Aorta (tissue), 5 donors: ENCODE measurements at places on chromosomes 4 and X. TPM values are rescaled to one million over a fixed set of nuclear protein-coding genes. Genes with fewer than 3 reads are reported as not detected.

XAGE1A gene
- polyA plus RNA-seq, result not detected

NHS gene
- polyA plus RNA-seq, result 7.5 TPM

ATRX gene
- 18.5 TPM for polyA plus RNA-seq

RIBC1 gene
- 1.0 TPM for polyA plus RNA-seq

SOWAHD gene
- polyA plus RNA-seq, result 0.15 TPM

INTU gene
- 2.8 TPM for polyA plus RNA-seq

ZNF81 gene
- 1.4 TPM for polyA plus RNA-seq

GAGE2A gene
- not detected for polyA plus RNA-seq

GRCh38 chrX:9221781-9222180 is 187.9 kb upstream of the FAM9B start:
- H3K4me3 ChIP-seq, result no peak overlapping the region
- no peaks in the 10 kb centered on the region for H3K36me3 ChIP-seq
- H3K27ac ChIP-seq, result no peak overlapping the region

DNA sequence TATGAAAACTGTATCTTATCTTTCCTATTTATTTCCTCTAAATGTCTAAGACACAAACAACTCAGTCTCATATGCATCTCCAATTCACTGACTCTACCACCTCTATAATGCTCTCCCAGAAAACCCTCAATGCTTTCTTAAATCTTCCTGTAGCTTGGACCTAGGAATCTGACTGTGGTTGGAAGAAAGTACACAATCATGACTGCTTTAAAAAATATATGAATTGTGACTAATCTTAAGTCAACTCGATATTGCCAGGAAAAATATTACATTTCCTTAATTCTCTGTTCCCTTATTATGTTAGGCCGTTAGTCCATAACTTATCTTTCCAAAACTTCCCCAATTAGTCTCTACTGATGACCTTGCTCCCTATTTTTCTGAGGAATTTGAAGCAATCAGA is 87.0 kb downstream of the SPCS3 start:
- H3K27me3 ChIP-seq, result peaks cover 3% of the 10 kb centered on the region
- no peak for DNase-seq
- no peaks in the 10 kb centered on the region for H3K36me3 ChIP-seq
- H3K4me1 ChIP-seq, result no peaks in the 10 kb centered on the region
- no peak overlapping the region for H3K27ac ChIP-seq
- H3K4me3 ChIP-seq, result no peak overlapping the region

DNA sequence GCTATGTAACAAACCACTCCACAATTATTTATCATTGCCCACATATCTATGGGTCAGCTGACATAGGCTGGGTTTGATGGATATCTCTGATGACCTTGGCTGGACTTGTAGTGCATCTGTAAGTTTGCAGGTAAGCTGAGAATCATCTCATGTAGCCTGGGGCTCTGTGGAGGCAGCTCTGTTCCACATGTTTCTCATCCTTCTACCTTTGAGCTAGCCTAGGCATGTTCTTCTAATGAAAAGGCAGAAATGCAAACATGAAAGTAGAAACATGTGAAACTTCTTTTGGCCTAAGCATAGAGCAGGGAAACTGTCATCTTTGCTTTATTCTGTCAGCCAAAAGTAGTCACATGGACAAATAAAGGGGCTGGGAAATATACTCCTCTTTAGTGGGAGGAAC is 18.2 kb downstream of the MRPL1 start:
- DNase-seq, result no peak
- H3K4me1 ChIP-seq, result peaks cover 2% of the 10 kb centered on the region
- no peak overlapping the region for H3K27ac ChIP-seq
- peaks cover 3% of the 10 kb centered on the region for H3K36me3 ChIP-seq

DNA sequence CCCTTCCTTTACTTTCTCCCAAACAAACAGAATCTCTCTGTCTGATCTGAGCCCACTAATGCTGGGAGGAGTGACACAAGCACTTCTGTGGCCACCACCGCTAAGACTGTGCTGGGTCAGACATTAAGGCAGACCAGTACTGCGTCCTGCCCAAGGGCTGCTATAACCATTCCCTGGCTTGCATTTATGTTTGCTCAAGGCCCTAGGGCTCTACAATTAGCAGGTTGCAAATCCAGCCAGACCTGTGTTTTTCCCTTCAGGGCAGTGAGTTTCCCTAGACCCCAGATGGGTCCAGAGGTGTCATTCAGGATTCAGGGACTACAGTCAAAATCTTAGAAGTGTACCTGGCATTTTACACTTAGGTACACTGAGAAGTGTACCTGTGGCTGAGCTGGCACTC is 89.7 kb downstream of the SPANXN4 start:
- no peak for DNase-seq
- no peaks in the 10 kb centered on the region for H3K36me3 ChIP-seq
- no peaks in the 10 kb centered on the region for H3K27me3 ChIP-seq
- no peak overlapping the region for H3K27ac ChIP-seq
- no peaks in the 10 kb centered on the region for H3K4me1 ChIP-seq

GRCh38 chr4:24104158-24104565 is 214.3 kb upstream of the PPARGC1A start:
- no peaks in the 10 kb centered on the region for H3K36me3 ChIP-seq
- H3K27ac ChIP-seq, result no peak overlapping the region
- DNase-seq, result no peak
- no peaks in the 10 kb centered on the region for H3K27me3 ChIP-seq

DNA sequence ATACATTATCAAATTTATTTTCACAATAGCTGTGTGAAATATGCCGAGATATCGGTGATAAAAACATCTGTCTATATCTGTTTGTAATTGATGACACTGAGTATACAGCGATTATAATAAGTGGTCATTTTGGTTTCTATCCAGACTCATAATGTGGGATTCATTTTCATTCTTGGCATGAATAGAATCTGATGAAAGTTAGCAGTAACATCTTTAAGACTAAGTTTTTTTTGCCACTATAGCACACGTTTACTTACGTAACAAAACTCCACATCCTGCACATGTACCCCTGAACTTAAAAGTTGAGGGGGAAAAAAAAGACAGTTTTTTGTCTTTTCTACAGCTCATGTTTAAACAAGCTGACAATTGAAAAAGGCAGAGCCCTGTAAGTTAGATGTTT is 86.4 kb downstream of the PPA2 start:
- no peaks in the 10 kb centered on the region for H3K27me3 ChIP-seq
- no peak overlapping the region for H3K4me3 ChIP-seq
- DNase-seq, result no peak

GRCh38 chr4:21451032-21451431 is 497.5 kb downstream of the KCNIP4 start:
- H3K36me3 ChIP-seq, result no peaks in the 10 kb centered on the region
- no peaks in the 10 kb centered on the region for H3K4me1 ChIP-seq
- H3K27me3 ChIP-seq, result no peaks in the 10 kb centered on the region
- no peak overlapping the region for H3K4me3 ChIP-seq

DNA sequence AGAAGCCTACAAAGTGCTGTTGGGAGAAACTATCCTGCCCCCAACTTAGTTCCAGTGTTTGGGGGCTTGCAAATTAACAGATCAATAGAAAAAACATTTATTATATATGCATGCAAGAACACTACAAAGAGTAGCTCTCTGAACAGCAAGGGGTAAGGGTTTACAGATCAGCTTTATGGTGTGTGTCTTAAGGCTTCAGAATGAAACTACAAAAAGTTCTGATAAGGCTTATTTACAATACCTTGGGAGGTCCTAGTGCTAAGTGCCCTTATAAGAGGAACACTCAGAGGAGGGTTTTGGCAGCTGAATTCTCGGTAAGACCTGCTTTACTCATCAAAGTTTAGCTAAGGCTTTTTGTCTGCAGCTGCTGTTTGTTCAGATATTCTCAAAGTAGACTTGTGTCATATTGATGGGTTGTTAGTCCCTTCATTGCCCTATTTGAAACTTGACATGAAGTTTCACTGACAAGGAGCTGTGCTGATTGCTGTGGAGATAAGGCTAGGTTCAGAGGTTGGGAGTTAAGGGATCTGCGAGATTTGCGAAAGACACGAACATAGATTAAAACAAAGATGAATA is 7.7 kb downstream of the ERVMER34-1 start:
- DNase-seq, result no peak
- no peaks in the 10 kb centered on the region for H3K36me3 ChIP-seq
- no peaks in the 10 kb centered on the region for H3K27me3 ChIP-seq
- H3K4me3 ChIP-seq, result no peak overlapping the region
- no peaks in the 10 kb centered on the region for H3K4me1 ChIP-seq

GRCh38 chr4:48322063-48322462 is 19.3 kb upstream of the SLAIN2 start:
- no peaks in the 10 kb centered on the region for H3K36me3 ChIP-seq
- H3K27me3 ChIP-seq, result no peaks in the 10 kb centered on the region
- H3K4me1 ChIP-seq, result no peaks in the 10 kb centered on the region
- H3K4me3 ChIP-seq, result no peak overlapping the region
- no peak for DNase-seq

DNA sequence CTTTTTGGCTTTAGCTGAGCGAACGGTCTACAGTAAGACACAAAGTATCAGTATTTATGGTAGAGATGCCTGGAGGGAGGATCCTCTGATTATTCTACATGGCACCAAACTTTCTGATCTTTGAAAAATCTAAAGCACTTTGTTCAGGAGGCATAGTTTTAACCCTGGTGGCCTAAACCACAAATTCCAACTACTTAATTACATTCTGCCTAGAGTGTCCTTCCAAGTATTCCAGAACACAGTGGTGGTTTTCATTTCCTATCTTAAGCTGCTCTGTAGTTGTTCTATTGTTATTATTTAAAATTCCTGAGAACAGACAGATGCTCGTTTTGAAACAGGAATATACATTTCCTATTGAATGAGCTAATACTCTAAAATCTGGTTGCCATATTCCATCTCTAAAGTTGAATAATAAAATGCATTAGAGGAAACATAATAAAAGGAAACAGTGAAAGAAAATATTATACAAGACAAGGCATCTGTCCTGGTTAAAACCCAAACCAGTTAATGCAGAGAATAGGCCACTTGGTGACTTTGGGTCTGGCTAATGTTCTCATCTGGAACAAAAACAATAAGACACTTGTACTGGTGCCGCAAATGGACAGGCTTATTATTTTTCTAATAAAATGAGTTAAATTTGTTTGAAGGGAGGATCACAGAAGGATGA is 657.4 kb downstream of the SPRY1 start:
- H3K27ac ChIP-seq, result peak overlapping the region; percentile 28
- H3K4me3 ChIP-seq, result no peak overlapping the region
- DNase-seq, result no peak
- H3K4me1 ChIP-seq, result peaks cover 3% of the 10 kb centered on the region

DNA sequence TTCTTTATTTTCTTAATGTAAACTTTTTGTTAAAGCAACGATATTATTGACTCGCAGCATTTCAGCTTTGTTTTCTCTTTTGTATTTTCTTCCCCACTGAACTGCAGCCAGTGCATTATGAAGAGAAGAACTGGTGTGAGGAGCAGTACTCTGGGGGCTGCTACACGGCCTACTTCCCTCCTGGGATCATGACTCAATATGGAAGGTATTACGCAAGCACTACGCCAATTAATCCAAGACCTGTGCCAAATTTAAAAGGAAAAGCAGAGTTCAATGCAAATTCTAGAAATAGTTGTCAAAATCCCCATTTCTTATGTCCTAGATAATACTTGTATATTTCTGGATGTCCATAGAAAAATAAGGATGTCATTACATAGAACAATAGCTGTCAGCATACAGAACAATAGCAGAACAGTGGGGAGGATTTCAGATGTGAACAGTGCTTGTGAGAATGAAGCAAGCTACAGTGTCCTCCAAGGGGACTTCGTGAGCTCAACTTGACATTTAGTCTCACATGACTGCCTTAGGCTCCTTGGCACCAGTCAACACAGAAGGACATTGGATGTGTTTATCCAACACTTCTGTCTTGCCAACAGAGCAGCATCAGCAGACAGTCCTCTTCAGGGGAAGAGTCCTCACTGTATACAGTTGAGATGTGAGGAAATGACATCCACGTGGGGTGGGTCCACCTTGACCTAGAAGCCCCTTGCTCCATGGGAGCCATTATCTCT is 85.9 kb downstream of the MAOA start:
- H3K27me3 ChIP-seq, result no peaks in the 10 kb centered on the region
- H3K27ac ChIP-seq, result no peak overlapping the region
- H3K4me3 ChIP-seq, result no peak overlapping the region
